ENCODE measurements at places on chromosomes 1 and 21.

DNA sequence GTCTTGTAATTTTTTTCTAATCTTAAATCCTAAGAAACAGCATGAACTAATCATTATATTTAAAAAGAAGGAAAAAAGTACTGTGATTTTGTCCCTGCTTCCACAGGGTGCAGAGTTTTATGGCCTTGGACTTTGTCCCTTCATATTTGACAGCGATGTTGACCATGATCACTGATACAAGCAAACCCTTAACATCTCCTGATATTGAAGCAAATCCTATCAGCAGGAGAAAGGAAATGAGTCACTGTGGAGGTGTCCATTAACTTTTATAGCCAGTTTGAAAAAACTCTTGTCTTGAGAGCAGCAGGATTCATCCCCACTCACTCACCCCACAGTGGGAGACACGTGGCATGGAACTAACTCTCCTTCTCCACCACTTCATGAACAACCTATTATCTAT is 5.1 kb upstream of the REG4 start:
- no peak for DNase-seq

DNA sequence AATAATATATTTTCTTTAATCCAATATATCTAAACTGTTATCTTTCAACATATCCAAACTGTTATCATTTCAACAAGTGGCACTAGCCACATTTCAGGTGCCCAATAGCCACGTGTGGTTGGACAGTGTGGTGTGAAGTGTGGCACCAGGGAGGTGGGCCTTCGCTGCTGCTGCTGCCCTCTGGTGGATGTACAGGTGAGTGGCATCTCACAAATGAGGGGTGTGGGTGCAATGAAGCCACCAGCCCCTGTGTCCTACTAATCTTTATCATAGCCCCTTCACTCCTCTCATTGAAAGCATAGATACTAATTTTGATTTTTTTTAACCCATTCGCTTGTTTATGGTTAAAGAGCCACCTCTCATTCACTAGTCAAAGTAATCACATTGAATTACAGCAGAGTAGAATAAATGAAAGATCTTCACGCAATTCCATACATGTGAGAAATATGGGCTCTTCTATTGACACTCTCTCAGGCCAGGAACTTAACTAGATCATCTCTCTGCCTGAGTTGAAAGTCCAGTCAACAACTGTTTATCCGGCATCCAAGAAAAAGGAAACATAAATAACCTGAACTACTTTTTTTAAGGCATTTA is 499.2 kb downstream of the OMA1 start:
- DNase-seq = no peak

- no peak for DNase-seq
Measured at GRCh38 chr21:25441835-25442234, 165.4 kb downstream of the MRPL39 start.

GRCh38 chr21:32523988-32524719 is 61.2 kb downstream of the TCP10L start:
- no peak for DNase-seq

GRCh38 chr1:8598060-8598724 is 219.2 kb downstream of the RERE start:
- DNase-seq = peak; percentile 68

- DNase-seq = peak; percentile 17
Measured at GRCh38 chr1:55214934-55215193, 300 bp downstream of the USP24 start.

- DNase-seq = no peak
Measured at GRCh38 chr1:246591047-246591446, 24.8 kb downstream of the CNST start.

DNA sequence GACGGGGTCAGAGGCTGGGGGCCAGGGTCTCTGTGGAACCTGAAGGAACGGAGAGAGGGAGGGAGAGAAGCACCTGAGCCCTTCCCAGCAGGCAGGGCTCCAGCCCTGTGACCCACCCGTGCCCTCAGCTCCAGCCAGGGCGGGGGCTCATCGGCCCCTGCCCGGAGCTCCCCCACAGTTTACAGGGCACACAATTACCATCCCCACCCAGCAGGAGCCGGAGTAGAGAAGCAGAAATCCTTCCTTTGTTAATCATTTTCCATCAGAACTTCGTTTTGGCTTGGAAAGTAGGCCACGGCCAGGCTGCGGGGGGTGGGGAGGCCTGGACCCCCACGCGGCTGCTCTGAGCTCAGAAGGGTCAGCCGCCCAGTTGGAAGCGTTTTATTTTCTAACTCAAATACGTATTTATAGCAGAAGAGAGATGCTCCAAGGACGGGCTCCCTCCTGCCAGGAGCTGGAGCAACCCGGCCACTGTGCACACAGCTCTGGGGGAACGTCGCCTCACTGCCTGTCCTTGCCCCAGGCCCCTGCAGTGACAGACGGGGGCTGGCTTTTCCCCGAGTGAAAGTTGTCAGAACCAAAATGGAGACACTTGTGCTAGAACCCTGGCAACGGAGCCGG is 42.7 kb upstream of the ADARB1 start:
- DNase-seq = no peak

GRCh38 chr1:165355977-165356811 is at the start of gene LMX1A:
Gene LMX1A, minus strand, starts transcription at chr1:165356715. Its CDS starts 1,156 bp downstream, at chr1:165355559.
- no peak for DNase-seq

DNA sequence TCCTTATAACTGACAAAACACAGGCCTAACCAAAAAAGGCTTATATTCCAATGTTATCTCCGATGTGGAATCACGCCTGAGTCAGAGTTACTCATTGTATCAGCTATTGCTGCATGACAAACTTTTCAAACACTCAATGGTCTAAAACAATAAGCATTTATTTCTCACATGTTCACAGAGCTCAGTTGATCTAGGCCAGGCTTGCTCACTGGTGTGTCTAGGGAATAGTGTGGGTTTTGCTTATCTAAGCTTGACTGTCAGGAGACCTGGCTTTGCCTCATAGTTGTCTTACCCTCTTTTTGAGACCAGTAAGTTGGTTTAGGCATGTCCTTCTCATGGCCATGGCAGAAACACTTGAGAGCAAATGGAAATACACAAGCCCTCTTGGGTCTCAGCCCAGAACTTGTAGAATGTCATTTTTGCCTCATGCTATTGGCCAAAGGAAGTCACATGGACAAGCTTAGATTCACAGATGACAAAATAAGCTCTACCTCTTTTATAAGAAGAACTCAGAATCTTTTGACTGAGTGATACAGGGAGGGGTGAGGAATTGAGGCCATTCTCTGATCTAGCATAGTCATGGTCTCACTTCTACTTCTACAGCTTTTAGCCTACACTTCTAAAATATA is 130.8 kb downstream of the HMCN1 start:
- no peak for DNase-seq

GRCh38 chr1:243582326-243582725 is 267.7 kb downstream of the AKT3 start:
- no peak for DNase-seq

GRCh38 chr1:192167911-192168700 is 9.8 kb downstream of the RGS18 start:
- DNase-seq = peak; percentile 1

DNA sequence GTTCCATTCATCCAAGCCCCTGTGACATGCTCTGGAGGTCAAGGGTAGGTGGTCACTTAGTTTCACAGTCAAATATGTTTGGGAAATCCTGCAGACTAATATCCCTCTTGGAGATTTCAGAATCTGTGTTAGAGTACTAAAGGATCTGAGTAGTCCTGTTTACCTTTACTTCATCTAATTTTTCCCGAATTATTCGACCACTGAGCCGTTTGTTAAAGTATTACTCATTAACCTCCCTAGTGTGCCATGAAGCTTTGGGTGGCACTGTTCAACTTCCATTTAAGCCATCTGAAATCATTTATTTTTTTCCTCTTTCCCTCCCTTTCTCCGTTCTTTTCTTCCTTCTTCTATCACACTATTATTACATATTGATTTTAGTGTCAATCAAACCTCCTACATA is 109.9 kb downstream of the NGF start:
- no peak for DNase-seq

DNA sequence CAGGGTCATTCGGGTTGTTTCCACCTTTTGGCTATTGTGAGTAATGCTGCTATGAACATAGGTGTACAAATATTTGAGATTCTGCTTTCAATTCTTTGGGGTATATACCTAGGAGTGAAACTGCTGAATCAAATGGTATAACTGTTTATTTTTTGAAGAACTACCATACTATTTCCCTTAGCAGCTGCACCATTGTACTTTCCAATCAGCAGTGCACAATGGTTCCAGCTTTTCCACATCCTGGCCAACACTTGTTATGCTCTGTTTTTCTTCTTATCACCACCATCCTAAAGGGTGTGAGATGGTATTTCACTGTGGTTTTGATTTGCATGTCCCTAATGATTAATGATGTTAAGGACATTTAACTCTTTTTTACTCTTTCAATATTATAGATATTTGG is 3.6 kb upstream of the ABCA4 start:
- DNase-seq = no peak

- no peak for DNase-seq
Measured at GRCh38 chr1:246617156-246617555, 50.9 kb downstream of the CNST start.

DNA sequence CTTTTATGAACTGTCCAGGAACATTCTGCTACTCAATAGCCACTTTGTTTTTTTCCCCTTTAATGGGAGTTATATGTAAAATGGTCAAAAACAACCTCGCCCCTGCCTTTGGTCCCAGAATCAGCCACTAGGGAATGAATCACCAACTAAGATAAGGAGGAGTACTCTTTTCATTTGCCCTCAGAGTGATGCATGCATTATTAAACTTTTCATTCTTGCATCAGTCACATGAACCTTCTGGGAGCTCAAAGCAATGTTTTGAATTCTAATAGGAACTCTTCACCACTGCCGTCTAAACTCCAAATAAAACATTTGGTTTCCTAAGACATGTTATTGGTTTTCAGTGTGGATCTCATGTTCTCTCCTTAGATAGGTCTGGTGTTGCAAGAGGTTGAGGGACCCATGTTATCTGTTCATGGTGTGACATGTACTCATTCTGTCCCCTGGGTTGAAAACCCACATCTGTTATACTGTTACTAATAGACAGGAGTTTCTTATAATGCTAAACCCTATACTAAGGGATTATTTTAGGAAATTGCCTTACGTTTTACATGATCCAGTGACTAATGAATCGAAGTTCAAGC is 17.8 kb upstream of the HSD17B7 start:
- DNase-seq = no peak

- no peak for DNase-seq
Measured at GRCh38 chr1:160114085-160114484, 1.5 kb upstream of the ATP1A2 start.

- no peak for DNase-seq
Measured at GRCh38 chr1:91224878-91225277, 179.8 kb downstream of the HFM1 start.

Data from NCI-H1105 (cell line).